ENCODE measurements at places on chromosomes 2 and 18. TPM values are rescaled to one million over a fixed set of nuclear protein-coding genes. Genes with fewer than 3 reads are reported as not detected.

DNA sequence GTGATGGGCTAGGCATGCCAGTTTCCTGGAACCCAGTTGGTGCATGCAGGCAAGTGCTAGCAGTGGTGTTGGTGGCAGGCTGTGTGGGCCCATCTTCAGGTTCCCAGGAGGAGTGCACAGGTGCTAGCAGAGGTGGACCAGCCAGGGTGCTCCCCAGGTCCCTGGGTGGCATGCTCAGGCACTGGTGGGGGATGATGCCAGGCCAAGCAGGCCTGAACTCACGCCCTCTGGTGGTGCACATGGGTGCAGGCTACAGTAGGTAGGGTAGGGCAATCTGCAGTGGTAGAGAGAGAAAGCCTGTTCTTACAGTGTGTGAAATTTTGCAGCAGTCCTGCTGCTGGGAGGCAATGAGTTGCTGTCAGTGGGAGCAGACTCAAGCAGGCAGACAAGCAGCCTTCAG lies 1651.8 kb downstream of the DPP10 start:
- peaks cover 9% of the 10 kb centered on the region for H3K4me1 ChIP-seq
- no peaks in the 10 kb centered on the region for H3K36me3 ChIP-seq
- peaks cover 1% of the 10 kb centered on the region for H3K27me3 ChIP-seq
- DNase-seq, result no peak
- H3K27ac ChIP-seq, result no peak overlapping the region

- no peaks in the 10 kb centered on the region for H3K36me3 ChIP-seq
- H3K4me1 ChIP-seq, result no peaks in the 10 kb centered on the region
- no peak overlapping the region for H3K27ac ChIP-seq
- no peak for DNase-seq
- H3K4me3 ChIP-seq, result no peak overlapping the region
Observed at GRCh38 chr2:109222825-109223471, 93.9 kb downstream of the SH3RF3 start.

NAT8 gene
- not detected for total RNA-seq

DNA sequence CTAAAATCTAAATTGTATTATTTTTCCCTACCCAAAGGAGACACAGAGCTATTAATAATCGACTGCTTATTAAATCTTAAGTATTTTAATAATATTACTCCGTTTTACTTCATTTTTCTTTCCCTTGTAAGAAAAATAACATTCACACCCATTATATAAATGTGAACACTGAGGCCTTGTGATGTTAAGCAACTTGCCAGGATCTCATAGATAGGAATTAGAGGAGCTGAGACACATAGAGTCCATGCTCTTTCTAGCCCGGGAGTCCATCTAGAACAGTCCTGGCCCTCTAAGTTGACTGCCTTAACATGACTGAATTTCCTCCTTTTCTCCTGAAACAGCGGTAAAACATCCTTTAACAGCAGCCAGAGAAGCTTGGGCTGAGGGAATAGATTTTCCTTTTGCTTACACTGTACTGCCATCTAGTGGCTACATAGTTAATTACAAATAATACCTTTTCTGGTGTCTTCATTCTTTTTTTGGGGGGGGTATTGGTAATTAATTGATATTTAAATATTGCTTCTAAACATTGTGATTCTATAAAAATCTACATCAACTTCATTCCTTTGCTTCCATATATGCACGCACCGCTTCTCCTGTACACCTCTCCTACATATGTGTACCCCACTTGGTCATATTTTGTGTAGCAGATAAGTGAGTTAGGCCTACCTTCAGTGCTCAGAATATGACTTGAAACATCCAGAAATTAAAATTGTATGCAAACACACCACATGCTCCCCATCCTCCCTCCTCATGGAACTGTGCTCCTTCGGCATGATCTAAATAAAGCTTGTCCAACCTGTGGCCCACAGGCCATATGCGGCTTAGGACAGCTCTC lies 125.8 kb upstream of the HNMT start:
- H3K4me3 ChIP-seq, result no peak overlapping the region
- no peak overlapping the region for H3K27ac ChIP-seq
- no peak for DNase-seq
- no peaks in the 10 kb centered on the region for H3K27me3 ChIP-seq
- H3K36me3 ChIP-seq, result no peaks in the 10 kb centered on the region

Measured in glutamatergic neuron (in vitro differentiated cells).